Muscle of arm (tissue), 14 donors: ENCODE measurements at places on chromosomes 2 and 18. TPM values are rescaled to one million over a fixed set of nuclear protein-coding genes. Genes with fewer than 3 reads are reported as not detected.

- no peak for DNase-seq
Measured at GRCh38 chr2:109117780-109118179, 11.2 kb upstream of the SH3RF3 start.

DNA sequence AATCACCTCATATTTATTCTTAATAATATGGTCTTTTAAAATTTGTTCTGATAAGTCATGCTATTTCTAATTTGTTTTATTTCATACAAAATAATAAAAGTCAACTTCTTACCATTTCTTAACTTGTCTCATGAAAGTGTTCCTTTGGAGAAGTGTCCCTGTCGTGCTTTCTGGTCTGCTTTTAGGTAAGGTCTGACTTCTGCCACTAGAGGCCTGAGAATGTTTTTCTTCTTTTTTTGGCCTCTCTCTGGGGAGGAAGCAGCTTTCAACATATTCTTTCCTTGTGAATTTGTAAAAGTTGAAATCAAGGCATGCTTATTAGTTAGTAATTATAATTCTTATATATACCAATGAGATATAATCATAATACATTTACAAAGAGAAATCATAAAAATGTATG is 39.4 kb downstream of the MAP2 start:
- no peak for DNase-seq

- DNase-seq, result no peak
Measured at GRCh38 chr2:223727562-223727961, 109.8 kb downstream of the AP1S3 start.

GRCh38 chr2:157334797-157335196 is 9.2 kb upstream of the ERMN start:
- no peak for DNase-seq

GRCh38 chr2:208999911-209000310 is 423.9 kb upstream of the MAP2 start:
- DNase-seq, result no peak

The RGPD3 gene
- polyA plus RNA-seq, result 0.30 TPM
